ENCODE measurements at places on chromosomes 4 and X.

DNA sequence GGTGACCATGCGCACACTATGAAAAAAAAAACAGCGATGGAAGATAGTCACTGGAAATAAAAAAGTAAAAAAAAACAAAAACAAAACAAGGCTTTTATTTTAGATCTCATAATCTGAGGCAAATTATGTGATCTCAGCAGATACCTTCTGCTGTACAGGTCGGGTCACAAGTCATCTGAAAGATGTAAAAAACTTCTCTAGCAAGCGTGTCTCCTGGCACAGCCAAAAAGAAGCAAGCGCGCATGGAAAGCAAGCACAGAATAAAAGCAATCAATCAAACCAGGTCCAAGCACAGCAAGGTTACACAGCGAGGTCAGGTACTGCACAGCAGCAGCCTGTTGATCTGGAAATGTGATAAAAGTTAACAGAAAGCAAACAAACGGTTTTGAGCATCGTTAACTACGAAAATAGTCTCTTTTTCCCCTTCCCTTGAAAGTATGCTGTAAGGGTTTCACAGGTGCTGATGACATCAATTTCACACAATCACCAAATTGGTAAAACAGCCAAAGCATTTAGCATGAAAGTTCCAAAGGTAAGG lies 79.3 kb upstream of the MTNR1A start:
- no peak for DNase-seq

DNA sequence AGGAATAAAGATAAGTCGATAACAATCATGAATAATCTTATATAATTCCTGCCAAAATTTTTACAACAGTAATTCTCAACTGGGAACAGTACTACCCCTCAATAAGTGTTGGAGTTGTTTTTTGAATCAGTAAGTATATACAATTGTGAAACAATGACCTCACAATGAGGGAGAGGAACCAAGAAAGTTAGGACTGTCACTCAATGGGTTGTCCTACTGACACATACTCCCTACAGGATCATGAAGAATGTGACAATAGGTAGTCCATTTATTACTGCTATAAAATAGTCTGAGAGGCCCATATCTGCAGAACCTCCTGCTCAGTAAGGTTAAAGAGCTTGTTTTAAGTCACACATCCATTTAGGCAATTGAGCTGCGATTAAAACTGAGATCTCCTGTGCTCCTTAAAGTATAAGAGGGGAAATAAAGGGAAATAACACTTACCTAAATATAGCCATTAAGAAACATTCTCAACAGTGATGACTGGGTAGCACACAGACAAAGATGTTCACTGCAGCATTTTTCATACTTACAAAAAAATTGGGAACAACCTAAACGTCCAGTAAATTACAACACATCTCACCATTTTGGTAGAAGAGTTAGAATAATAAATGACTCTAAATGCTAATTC lies 26.2 kb downstream of the FBXW7 start:
- no peak for DNase-seq

- DNase-seq = no peak
Observed at GRCh38 chrX:68914479-68914946, 85.7 kb downstream of the EFNB1 start.

DNA sequence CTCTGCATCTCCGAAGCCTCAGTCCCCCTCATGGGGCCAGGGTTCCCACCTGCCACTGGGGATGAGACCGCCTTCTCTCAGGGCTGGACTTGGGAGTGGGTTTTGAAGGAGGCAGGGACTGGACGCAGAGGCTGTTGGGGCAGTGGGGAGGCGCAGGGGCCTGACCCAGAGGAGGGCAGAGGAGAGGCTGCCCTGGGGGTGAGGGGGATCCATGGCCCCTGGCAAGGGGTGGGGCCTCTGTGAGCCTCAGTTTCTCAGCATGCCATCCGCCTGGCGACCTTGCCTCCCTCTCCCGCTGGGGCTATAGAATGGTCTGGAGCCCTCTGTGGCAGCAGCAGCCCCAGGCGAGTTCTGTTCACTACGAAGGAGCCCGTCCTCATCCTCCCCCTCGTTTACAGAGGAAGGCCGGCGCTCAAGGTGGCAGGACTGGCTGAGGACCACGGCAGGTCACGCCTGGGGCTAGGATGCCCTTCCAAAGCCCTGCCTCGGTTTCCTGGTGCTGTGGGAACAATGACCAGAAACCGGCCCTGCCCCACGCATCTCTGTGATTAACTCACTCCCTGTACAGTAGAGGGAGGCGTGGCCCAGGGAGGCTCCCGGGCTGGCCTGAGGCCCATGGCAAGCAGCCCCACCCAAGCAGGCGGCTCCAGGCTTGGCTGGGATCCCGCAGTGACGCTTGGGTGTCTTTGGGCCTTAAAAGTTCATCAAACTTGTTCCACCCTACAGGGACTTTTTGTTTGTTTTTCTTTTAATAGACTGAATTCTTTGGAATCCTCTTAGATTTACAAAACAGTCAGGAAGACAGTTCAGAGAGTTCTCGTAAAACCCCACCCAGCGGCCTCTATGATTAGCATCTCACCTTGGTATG lies 16.0 kb upstream of the SH3TC1 start:
- DNase-seq = no peak

GRCh38 chr4:182492423-182492822 lies 249.2 kb downstream of the TENM3 start:
- DNase-seq = no peak
